ENCODE measurements at places on chromosomes 6 and 20. TPM values are rescaled to one million over a fixed set of nuclear protein-coding genes. Genes with fewer than 3 reads are reported as not detected.

The TP53TG5 gene
- total RNA-seq = 0.50 TPM

The PTGIS gene
- total RNA-seq = 255 TPM

The TSPO2 gene
- not detected for total RNA-seq

The SUN5 gene
- total RNA-seq = not detected

The ASIP gene
- not detected for total RNA-seq

Measured in smooth muscle cell of trachea (primary cell).